Mammary epithelial cell (primary cell): ENCODE measurements at places on chromosomes 3 and 15. TPM values are rescaled to one million over a fixed set of nuclear protein-coding genes. Genes with fewer than 3 reads are reported as not detected.

DNA sequence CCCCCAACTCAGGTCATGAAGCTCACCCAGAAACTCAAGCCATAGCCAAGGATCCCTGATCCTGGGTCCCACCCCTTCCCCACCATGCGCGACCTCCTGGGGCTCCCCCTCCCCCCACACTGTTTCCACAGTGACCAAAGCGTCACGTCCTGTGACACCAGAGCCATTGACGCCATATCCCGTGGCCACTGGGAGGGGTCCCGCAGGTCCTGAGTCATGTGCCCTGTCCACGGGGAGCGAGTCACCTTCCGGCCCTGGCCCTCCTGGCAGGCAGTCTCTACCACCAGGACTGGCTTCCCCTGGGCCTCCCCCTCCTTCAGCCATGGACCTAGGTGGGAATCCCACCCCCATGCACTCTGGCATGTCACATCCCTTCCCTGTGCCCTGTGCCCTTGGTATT is 15.6 kb downstream of the SEMA3F start:
- DNase-seq, result peak; percentile 53

DNA sequence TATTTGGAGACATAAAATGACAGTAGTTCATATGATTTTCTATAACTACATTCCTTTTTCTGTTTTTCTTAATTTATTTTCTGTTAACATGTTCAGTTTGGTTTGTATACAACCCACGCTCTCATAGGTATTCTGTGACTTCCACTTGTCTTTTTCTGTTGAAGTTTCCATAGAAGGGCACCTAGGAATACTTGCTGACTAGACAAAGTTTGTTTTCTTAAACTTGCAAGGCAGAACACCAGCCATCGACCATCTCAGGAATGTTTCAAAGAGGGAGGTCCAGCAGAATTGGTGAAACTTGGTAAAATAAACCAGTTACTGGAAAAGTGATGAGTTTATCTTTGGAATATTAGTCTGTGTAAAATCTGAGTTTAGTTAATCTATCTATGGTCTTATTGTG is 403.2 kb upstream of the CADM2 start:
- no peak for DNase-seq

- no peak for DNase-seq
Measured at GRCh38 chr15:81308260-81308659, 15.7 kb downstream of the STARD5 start.

DNA sequence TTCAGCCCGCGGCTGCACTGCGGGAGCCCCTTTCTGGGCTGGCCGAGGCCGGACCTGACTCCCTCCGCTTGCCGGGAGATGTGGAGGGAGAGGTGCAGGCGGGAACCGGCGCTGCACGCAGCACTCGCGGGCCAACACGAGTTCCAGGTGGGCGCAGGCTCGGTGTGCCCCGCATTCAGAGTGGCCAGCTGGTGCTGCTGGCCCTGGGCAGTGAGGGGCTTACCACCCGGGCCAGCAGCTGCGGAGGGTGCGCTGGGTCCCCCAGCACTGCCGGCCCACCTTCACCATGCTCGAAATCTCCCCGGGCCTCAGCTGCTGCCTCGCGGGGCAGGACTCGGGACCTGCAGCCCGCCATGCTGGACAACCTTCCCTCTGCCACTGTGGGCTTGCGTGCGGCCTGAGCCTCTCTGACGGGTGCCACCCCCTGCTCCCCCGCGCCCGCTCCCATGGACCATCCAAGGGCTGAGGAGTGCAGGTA is 733.5 kb upstream of the CCDC54 start:
- DNase-seq, result no peak

DNA sequence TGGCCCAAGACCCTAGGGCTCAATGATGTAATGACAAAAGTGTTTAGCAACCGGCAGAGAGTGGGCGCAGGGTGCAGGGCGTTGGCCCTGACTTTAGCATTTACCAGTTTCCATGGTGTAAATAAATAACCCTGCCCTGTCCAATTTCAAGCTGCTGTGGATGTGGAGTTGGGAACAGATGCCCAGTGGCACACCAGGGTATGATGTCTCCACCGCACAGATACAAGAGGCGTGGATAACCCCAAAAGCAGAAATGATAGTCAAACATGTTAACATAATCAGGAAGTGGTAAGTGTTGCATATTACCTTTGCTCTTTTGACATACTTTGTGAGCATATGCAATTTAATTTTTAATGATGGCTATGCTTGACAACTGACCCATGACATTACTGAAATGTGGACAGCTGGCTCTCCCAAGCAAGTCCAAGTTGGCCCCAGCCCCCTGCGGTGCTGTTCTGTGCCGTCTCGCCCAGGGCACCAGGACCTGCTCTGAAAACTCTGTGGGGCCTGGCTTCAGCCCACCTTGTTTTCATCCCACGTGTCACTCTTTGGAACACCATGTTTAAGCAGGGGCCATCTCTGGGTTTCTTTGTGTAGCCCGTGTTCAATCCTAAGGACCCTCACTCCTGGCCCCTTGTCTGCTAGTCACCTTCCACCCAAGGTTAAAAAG is 10.8 kb upstream of the ANPEP start:
- no peak for DNase-seq

GRCh38 chr15:74320352-74321247 is 46.8 kb downstream of the CYP11A1 start:
- peak; percentile 19 for DNase-seq

DNA sequence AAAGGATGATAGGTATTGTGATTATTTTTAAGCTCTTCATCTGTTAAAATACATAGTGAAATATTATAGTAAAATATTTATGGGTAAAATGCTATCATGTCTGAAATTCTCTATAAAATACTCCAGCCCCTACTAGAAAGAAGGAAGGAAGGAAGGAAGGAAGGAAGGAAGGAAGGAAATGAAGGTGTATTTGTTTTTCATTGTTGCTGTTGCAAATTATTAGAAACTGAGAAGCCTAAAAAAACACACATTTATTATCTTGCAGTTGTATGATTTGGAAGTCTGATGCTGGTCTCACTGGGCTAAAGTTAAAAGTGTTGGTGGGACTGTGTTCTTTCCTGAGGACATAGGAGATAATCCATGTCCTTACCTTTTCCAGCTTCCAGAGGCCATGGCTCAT is 47.6 kb upstream of the CLSTN2 start:
- DNase-seq, result no peak

- DNase-seq, result no peak
Measured at GRCh38 chr3:144363856-144364255, 392.2 kb downstream of the DIPK2A start.

RASL12 gene
- not detected for total RNA-seq

MUC20 gene
- total RNA-seq, result 0.24 and 0.64 TPM in 2 replicates

SLC28A1 gene
- total RNA-seq, result not detected in 2 replicates
